ENCODE measurements at places on chromosomes 6 and 20. TPM values are rescaled to one million over a fixed set of nuclear protein-coding genes. Genes with fewer than 3 reads are reported as not detected.

SLC2A10 gene
- total RNA-seq: 25.6 TPM

RNF182 gene
- 0.36 TPM for total RNA-seq

C6orf132 gene
- total RNA-seq: 1.7 TPM

F13A1 gene
- 421 TPM for total RNA-seq

C6orf58 gene
- total RNA-seq: not detected

PRSS35 gene
- 4.7 TPM for total RNA-seq

ULBP2 gene
- 0.66 TPM for total RNA-seq

PRR18 gene
- not detected for total RNA-seq

- no peak for DNase-seq
These were observed 301.5 kb downstream of the BMP7 start for GRCh38 chr20:56964901-56965300.

- DNase-seq: no peak
These were observed 15.4 kb downstream of the POPDC3 start for GRCh38 chr6:105164418-105164817.

DNA sequence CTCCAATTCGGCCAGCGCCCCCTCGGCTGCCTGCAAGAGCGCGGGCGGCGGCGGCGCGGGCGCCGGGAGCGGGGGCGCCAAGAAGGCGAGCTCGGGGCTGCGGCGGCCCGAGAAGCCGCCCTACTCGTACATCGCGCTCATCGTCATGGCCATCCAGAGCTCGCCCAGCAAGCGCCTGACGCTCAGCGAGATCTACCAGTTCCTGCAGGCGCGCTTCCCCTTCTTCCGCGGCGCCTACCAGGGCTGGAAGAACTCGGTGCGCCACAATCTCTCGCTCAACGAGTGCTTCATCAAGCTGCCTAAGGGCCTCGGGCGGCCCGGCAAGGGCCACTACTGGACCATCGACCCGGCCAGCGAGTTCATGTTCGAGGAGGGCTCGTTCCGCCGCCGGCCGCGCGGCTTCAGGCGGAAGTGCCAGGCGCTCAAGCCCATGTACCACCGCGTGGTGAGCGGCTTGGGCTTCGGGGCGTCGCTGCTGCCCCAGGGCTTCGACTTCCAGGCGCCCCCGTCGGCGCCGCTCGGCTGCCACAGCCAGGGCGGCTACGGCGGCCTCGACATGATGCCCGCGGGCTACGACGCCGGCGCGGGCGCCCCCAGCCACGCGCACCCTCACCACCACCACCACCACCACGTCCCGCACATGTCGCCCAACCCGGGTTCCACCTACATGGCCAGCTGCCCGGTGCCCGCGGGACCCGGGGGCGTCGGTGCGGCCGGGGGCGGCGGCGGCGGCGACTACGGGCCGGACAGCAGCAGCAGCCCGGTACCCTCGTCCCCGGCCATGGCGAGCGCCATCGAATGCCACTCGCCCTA lies 963 bp downstream of the FOXF2 start:
- DNase-seq: no peak

DNA sequence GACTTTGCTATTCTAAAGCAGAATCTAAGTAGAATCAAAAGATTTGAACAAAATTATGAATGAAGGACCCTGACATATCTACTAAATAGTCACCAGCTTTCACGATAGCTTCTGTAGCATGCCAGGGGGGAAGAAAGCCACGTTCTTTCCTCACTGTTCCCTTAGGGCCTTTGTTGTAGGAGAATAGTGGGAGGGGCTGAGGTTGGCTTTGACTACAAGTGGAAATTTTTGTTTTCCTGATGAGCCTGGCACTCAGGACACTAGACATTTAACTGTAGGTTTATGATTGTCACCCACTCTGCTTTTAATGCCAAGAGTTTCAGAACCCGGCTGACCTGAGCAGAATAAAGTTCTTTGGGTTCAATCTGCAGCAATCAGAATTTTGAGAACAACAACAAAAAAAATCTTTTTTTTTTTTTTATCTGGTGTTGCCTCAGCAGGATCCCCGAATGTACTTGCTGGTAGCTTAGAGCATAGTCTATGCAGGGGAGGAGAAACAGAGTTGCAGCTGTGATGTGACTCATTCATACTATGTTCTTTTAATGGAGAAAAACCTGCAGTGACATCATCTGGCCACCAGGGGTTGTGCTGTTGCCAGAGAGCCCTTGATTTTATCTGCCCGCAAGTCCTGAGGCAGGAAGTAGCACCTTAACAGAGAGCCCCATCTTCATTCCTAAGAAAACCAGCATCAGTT lies 38.5 kb downstream of the TPD52L1 start:
- peak; percentile 77 for DNase-seq

DNA sequence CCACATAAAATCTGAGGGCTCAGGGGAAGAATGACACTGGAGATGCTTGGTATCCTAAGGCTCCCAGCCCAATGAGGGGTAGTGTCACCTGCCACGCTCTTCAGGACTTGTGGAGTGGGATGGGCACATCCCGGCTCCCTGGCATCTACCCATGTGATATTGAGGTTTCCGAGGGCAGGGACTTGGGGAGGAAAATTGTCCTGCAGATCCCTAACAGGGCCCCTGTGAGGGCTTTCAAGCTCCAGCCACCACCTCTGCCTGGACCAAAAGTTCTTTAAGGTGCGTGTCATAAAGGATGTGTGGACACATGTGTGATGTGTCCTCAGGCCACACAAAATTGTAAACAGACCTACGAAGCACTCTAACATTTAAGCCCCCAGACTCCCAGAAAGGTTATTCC lies 2.5 kb downstream of the SCML4 start:
- no peak for DNase-seq

DNA sequence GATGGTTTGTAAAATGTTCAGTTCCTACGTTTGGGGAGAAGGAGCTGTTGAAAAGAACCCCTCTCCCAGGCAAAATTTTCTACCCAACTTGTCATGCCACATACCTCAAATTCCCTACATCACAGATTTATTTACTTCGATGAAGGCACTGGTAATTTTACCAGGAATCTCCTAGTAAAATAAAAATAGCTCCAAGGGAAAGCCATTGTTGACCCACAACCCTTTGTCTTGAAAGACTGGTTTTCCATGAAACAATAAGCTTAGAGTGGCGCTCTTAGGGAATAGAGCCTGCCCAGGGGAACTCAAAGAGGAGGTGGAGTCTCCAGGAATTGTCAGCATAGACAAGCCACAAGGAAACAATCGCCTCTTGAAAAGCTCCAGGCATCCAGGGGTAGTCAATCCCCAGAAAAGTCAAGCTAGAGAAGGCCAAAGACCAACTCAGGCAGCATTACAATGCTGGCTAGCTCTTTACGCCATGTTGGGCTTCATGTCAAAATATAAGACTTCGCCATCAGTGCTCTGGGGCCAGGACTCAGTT lies 99.2 kb upstream of the RREB1 start:
- DNase-seq: no peak

GRCh38 chr20:45090481-45090880 lies 10.4 kb downstream of the KCNS1 start:
- no peak for DNase-seq

DNA sequence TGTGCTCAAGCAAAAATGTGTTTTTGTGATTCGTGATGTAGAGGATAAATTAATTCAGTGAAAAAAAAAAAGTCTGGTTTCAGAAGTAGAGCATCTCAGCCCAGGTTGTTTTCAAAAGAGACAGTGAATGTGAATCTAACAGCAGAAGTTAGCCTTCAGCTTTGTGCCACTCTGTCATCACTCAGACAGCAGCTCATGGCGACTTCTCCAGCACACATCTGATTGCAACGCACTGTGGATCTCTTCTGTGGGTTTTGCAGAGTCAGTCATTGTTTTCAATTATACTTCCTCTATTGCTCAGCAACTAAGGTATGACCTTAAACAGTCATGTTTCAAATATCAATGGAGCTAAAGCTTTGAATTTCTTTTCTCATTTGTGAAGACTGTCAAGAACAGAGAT lies 335.5 kb upstream of the POU3F2 start:
- no peak for DNase-seq

DNA sequence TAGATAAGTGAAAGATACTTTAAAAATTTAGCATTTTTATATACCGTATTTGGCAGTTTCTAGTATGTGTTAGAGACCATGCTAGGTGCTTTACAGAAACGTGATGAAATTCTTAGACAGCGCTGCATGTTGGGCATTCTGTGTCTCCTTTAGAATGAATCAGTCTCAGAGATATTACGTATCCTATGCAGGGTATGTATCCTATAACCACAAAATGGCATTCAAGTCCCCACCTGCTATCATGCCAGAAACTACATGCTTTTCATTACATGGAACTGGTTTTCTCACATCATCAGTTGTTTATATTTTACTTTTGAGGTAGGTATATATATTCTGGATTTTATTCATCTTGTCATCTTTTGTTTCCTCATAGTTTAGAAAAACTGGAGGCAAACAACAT lies 42.3 kb downstream of the PEX7 start:
- DNase-seq: no peak

GRCh38 chr20:63096681-63097335 lies 90.0 kb upstream of the BHLHE23 start:
- DNase-seq: peak; percentile 64

DNA sequence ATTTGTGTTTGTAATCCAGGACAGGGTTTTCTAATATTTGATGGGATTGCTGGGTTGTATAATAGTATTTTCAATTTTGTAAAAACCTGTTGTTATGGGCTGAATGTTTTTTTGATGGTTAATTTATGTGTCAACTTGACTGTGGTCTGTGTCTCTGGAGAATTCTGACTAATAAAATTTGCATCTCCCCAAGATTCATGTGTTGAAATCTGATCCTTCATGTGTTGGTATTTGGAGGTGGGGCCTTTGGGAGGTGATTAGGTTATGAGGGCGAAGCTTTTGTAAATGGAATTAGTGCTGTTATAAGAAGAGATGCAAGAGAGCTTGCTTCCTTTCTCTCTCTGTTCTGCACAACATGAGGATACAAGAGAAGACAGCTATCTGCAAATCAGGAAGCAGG lies 48.7 kb upstream of the SAMD5 start:
- DNase-seq: no peak

GRCh38 chr6:4365686-4366085 lies 230.3 kb upstream of the ECI2 start:
- DNase-seq: no peak

Data from aorta (tissue), 5 donors.